ENCODE measurements at places on chromosomes 1 and 21.
A peak's percentile ranks its signal among the peaks of the same experiment; 100 is the strongest.

GRCh38 chr1:115755456-115756370, 12.8 kb downstream of the CASQ2 start:
- no peak for DNase-seq

GRCh38 chr1:15323989-15324868, 77.2 kb downstream of the FHAD1 start:
- DNase-seq = no peak

DNA sequence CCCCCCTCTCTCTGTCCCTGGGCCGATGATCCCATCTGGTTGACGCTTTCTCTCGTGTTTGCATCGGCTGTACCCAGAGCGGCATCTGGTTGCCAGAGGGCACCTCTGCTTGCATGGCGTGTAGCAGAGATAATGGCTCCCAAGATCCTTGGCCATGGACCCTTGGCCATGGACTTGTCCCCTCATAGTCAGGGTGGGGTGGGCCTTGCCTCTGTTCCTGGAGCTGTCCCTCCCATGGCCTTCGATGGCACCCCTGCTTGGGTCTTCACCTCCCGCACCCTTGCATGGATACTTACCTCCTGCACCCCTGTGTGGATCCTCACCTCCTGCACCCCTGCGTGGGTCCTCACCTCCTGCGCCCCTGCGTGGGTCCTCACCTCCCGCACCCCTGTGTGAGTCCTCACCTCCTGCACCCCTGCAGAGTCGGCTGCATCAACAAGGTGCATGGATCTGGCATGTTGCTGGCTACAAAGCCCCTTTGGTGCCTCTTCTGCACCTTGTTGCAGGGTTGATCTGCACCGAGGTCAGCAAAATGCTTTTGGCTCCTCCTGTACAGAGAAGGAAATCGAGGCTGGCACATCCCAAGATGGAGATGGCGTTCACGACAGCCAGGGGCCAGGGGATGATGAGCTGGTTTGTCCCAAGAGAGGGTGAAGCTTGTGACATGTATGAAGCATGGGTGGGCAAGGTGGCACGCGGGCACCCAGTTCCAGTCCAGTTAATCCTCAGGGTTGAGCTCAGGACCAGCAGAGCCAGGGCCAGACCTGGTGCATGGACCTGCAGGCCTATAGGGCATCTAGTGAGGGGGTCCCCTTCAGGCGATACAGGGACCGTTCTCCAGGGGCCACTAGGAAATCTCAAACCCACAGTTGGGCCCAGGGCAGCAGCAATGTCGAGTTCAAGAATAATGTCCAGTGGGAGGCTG, 46.1 kb upstream of the C1orf174 start:
- DNase-seq = no peak

GRCh38 chr1:7940745-7941436, at the start of gene TNFRSF9:
TSS of gene TNFRSF9 (minus strand) at chr1:7940839. CDS start at chr1:7939994, 845 bp downstream.
- DNase-seq = peak; percentile 33

- no peak for DNase-seq
Observed at GRCh38 chr1:230160957-230161771, 94.1 kb downstream of the GALNT2 start.

DNA sequence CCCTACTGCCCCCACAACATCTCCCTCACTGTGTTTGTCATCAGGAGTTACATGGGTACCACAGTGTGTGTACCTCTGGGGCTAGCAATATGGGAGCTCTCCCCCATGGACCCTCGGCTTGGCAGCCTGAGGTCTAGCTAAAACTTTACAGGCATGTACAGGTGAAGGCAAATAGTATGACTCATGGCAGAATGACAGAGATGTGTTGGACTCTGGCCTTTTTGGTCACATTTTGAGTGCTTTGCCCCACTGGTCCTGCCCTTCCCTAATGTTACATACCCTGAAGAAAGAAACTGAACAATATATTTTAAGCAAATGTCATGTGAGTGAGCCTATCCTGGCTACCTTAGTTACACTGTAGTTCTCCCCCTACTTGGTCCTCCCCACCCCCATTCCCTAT, 124.0 kb downstream of the NGF start:
- no peak for DNase-seq

- DNase-seq = no peak
Observed at GRCh38 chr21:29481641-29482040, 182.9 kb downstream of the BACH1 start.

DNA sequence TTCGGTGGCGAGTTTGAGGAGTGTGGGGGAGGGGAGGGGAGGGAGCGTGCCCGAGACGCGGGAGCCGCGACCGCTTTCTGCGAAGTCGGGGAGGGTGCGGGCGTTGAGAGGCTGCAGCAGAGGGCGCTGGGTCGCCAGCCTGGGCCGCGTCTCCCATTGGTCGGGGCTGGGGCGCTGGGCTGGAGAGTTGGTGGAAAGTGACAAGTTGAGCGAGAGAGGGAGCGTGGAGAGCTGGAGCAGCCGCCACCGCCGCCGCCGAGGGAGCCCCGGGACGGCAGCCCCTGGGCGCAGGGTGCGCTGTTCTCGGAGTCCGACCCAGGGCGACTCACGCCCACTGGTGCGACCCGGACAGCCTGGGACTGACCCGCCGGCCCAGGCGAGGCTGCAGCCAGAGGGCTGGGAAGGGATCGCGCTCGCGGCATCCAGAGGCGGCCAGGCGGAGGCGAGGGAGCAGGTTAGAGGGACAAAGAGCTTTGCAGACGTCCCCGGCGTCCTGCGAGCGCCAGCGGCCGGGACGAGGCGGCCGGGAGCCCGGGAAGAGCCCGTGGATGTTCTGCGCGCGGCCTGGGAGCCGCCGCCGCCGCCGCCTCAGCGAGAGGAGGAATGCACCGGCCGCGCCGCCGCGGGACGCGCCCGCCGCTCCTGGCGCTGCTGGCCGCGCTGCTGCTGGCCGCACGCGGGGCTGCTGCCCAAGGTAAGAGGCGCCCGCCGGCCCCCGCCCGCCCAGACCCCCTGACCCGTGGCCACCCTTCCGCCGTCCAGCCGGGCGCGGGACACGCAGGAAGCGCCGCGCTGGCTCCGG, at the start of gene ROR1:
Gene ROR1 (plus strand): TSS at position 203 of the 802 bp plus-strand sequence.
- peak; percentile 76 for DNase-seq

DNA sequence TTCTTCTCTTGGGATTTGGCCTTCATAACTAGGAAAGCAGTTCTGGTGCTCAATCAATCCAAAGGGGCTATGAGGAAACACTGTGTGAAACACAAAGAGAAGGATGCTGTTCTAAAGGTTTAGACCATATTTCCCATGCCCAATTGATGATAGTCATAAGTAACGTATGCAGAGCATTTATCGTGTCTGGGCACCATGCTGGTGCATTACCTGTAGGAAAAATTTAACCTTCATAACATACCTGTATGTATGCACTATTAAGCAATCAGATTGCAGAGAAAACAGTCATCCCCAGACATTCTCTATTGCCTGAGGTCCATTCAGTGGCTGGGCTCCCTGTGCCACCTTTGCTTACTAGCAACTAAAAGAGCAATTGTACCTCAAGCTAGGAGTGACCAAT, 381.4 kb downstream of the PLPP3 start:
- DNase-seq = no peak

- DNase-seq = no peak
Observed at GRCh38 chr1:194684636-194685035, 1498.2 kb upstream of the B3GALT2 start.

DNA sequence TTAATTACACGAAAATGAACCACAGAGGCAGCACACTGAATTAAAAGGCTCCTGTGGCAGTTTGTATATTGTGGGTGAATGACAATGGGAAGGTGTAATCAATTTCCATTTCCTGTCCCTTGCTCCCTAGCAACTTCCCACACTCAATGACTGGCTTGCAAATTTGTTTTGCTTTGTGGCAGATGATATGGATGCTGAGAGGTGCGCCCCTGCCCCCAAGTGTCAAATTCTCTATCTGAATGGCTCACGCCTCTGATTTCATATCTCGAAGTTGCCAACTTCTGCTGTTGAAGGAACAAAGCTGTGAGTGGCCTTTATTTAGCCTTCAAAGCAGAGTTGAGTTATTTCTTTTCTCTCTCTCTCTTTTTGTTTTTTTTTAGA, 86.0 kb downstream of the FOXD2 start:
- no peak for DNase-seq

Measured in GM12891 (cell line).